ENCODE measurements at places on chromosomes 12 and 14.
A peak's percentile ranks its signal among the peaks of the same experiment; 100 is the strongest.

DNA sequence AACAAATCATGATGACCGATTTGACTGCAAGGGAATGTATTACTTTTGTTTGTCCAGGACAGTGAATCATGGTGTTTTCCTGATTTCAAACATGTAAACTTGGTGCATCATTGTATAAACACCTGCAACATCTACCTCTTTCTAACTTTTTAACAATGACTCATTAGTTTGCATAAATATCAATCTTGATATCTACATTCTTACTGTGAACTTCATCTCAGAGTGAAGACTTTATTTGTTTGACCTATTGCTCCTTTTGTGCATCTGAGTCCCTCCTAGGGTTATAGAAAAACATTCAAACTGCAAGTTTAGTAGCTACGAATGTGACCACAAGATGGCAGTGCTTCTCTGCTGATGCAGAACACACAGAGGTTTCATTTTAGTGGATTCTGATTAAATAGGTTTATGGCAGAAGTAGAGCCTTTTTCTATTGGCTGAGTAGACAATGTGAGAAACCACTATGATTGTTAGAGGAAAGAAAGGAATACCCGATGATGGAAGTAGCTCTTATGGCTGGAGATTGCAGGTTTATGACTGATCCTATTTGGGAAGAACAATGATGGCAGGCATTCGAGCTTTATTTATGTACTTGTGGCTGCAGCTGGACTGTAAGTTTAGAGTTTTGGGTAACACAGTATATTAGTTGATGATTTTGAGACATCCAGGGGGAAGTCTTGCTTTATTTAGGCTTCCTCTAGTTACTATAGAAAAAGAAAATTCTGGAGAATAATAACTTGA is 244.2 kb upstream of the OR4E1 start:
- DNase-seq, result peak; percentile 16

GRCh38 chr14:26382901-26383685 is 214.7 kb downstream of the NOVA1 start:
- no peak for DNase-seq

DNA sequence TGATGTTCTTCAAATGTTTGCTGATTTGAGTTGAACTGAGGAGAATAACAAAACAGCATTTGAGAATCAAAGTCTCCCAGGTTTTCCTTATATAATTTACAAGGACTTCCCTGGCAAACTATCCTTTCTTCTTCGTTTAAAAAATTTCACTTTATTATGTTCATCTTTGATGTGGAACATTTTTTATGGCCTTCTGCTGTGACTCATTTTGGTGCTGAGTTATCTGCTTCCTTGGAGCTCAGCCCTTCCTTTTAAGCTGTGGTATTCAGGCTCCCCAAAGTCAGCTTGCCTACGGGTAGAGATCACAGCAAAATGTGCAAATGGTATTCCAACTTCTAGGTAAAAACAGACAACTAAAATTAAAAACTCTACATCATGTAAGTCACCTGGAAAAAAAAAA is 1.4 kb upstream of the ANO4 start:
- DNase-seq, result no peak

GRCh38 chr12:2449586-2449985 is 345.2 kb upstream of the FKBP4 start:
- no peak for DNase-seq

GRCh38 chr12:92140156-92140555 is 5.5 kb downstream of the BTG1 start:
- DNase-seq, result no peak

DNA sequence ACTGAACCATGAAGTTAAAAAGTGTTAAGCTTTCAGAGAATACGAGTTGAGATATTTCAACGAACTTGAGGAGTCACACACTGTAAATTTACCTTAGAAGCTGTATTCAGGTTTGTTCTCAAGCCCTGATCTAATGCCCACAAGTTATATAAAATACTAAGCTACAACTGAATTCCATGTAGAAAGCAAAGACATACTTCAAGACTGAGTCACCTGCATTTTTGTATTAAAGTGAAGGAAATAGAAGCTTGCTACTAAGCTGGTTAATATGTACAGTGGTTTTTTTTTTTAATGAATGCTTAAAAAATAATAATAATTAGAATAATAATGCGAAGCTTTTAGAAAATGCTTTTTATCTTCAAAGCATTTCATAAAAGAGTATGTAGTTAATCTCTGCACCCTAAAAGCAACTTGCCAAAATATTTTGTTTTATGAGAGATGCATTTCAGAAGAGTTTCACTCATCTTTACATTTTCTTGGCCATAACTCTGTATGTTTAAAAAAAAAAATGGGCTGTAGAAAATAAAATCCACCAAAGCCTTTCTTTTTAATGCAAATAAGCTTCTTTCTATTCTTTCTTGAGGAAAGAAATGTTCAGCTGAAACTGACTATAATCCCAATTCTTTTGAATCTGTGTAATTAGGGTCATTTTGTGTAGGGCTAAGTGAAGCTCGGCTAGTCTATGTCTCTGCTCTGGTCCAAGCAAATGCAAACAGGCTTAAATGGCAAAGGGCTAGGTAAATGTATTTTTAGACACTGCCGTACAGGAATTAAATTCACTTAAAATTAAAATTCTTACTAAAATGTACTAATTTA is 1047.5 kb upstream of the FLRT2 start:
- no peak for DNase-seq

DNA sequence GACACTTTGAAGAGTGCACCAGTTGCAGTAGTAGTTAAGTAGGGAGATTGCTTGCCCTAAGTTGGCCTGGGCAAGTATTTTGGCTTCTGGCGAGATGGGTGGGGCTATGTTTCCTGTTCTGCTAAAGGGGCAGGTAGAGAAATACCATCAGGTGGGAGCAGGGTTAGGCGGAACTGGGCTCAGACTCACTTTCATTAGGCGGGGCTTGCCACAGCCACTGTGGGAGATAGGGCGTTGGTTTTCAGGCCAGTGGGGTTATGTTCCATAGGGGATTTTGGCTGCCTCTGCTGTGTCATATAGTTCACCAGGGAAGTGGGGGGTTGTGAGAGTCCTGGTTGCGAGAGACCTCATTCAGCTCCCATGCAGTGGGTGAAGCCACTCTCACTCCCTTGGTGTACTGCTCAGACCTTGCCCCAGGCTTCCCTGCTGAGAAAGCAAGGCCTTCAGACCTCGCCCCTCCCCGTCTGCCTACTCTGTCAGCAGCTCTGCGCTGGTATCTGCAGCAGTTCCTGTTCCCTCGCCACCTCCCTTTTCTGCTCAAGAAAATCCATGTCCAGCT is 43.3 kb downstream of the AEBP2 start:
- DNase-seq, result peak; percentile 81

Data from GM12864 (cell line).